Activated T-cell treated with anti-CD3 and anti-CD28 coated beads, Interleukin-2, amount 50 U/mL, for 48 hours (primary cell): ENCODE measurements at places on chromosomes 7 and 10.

GRCh38 chr10:75011221-75011620 lies 100.2 kb upstream of the SAMD8 start:
- no peak for DNase-seq

DNA sequence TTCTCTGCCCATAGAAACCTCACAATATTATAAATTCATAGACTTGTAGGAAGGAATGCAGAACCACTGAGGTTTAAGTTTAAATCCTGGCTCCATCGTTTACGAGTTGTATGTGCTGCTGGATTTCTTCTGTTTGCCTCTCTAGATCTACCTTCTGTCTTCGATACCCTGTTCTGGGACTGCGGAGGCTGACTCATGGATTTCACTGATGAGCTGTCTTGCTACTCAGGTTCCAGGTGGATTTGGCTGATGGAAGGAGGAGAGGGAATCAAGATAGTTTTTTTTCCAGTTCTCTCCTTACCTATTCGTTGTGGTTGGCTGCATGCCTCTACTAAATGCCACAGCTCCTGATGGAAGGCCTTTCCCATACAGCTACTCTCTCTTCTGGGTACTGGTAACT lies 375.8 kb downstream of the REEP3 start:
- DNase-seq = no peak

GRCh38 chr7:64881461-64882287 lies 21.4 kb upstream of the ZNF273 start:
- DNase-seq = no peak

DNA sequence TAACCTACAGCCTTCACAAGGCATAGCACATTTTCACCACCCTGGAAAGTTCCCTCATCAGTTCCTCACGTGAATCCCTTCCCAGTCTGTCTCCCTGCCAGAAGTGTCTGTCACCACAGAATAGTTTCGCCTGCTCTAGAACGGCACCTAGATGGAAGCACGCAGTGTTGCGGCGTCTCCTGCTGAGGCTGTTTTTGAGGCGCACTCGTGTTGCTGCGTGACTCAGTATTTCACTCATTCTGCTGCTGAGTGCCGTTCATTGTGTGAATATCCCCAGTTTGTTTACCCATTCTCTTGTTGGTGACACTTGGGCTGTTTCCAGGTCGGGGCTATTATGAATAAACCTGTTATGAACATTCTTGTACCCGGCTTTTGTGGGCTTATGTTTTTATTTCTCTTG lies 12.8 kb downstream of the NOS3 start:
- DNase-seq = no peak

- DNase-seq = no peak
These were observed 347.8 kb downstream of the IPMK start for GRCh38 chr10:57919864-57920263.

DNA sequence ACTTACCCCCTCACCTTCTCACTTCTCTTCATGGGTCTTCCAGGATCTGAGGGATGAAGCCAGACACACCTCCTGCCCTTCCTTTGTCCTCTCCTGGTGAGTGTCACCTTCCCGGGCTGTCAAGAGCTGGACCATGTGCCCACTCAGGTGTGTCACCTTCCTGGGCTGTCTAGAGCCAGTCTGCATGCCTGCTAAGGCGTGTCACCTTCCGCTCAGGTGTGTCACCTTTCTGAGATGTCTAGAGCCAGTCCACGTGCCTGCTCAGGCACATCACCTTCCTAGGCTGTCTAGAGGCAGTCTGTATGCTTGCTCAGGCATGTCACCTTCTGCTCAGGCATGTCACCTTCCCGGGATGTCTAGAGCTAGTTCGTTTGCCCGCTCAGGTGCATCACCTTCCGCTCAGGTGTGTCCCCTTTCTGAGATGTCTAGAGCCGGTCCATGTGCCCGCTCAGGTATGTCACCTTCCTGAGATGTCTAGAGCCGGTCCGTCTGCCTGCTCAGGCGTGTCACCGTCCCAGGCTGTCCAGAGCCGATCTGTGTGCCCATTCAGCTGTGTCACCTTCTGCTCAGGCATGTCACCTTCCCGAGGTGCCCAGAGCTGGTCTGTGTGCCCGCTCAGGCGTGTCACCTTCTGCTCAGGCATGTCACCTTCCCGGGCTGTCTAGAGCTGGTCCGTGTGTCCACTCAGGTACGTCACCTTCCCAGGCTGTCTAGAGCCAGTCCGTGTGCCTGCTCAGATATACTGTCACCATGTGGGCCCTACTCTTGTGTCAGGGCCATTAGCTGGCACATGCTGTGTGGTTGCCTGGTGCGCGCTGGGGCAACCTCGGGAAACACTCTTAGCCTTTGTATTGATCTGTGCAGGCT lies 245.3 kb downstream of the EBF3 start:
- peak; percentile 14 for DNase-seq

- no peak for DNase-seq
These were observed 329.5 kb downstream of the ATRNL1 start for GRCh38 chr10:115422624-115423023.

DNA sequence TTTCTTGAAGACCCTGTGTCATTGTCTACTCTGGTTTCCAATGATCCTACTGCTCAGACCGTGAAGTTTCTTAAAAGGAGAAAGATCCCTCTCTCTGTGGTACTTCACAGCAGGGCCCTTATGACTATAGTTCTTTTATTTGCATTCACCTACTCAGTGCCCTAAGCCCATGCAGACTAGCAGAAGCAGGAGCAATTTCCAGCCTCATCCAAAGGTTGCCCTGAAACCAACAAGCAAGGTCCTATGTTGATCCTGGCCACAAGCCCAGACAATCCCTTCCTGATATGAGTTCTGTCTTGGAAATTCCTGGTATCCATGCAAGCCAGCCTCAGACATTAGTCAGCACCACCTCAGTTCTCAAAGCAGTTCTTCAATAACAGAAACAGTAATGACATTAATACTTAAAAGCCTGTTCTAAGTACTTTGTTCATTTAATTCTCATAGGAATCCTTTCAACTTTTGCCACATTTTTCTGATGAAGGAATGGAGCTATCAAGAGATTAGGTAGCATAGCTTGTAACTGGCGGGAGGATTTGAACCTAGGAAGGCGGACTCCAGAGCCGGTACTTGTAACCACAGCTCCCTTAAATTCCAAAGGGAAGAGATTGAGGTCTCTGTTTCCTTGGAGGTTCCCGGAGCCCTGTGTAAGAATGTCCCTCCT lies 58.1 kb upstream of the ST8SIA6 start:
- no peak for DNase-seq

DNA sequence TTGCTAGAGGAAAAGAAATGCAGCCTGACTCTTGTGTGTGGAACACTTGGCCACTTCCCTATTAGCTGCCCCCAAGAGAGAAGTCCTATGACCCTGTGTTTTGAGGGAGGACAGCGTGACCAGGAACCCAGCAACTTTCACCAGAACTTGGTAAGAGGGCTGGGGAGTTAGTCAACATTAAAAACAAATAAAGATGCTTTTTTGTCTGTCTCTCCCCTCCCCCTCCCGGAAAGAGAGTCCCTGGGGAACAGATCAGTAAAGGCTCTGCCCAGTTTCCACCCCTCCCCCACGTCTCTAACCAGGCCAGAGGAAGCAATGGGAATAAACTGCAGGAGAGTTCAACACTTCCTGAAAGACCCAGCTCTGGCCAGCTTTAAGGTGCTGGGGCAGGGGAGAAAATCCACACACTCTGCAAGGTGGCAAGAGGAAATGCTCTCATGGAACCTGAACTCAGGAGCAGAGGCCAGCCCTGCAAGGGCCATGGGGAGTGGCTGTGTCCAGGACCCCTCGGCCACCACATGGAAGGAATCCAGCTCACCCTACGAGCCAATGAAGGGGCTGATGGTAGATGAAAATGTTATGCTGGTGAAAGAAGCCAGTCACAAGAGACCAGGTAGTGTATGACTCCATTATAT lies 21.5 kb downstream of the SH3PXD2A start:
- no peak for DNase-seq

DNA sequence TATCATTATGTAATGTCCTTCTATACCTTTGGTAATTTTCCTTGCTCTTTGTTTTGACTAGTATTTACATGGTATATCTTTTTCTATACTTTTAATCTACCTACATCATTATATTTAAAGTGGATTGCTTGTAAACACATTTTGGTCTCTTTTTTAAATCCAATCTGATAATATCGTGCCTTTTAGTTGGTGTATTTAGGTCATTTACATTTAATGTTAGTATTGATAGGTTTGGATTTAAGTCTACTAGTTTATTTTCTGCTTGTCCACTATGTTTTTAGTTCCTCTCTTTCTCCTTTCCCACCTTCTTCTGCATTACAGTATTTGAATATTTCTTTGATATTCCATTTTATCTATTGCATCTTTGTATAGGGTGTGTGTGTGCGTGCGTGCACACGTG lies 95.4 kb downstream of the HIBADH start:
- no peak for DNase-seq

DNA sequence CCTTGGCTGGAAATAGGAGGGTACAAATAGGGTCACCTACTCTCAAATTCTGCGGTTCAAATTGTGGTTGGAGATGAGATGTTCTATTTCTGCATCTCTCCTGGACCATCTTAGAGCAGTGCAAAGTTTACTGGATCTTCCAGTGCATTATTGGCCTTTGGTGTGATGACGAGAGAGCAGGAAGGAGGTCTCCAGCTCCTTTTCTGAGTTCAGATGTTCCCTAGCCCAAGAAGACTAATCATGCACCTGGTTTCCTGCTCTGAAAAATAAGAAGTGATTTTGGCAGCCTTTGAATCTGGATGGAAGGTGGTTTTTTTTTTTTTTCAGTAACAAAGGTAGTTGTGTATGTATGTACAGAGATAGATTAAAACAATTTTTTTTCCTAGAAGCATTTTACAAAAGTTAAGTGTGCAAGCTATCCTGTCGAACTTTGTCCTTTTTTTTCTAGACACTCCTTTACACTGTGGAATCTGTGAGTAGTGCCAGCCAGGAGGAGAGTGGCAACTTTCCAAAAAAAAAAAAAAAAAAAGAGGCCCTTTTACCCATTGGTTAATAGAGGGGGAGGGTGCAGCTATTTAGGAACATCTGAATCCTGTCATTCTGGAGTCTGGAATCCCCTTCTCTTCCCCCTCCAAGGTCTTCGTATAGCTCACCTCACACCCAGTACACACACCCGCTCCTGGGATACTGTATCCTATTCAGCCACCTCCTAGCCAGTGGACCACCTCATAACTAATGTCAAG lies 26.3 kb downstream of the PAPSS2 start:
- DNase-seq = no peak

DNA sequence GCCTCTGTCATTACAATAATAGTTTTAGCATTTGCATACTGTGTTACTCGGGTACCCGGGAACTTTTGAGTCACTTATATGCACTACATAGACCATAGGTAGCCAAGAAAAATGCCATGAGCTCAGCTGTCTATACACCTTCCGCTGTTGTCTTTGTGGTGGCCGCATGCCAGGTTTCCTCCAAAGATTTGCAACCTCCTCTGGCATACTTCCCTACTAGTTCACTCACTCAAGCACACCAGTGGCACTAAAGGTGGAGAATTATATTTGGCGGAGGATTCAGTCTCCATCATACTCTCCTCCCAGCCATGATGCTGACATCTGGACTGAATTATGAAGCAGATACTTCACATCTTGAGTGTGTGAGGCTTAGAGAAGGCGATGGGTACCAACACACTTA lies 35.6 kb upstream of the GRB10 start:
- no peak for DNase-seq

GRCh38 chr10:51911723-51912122 lies 212.3 kb upstream of the CSTF2T start:
- DNase-seq = no peak

DNA sequence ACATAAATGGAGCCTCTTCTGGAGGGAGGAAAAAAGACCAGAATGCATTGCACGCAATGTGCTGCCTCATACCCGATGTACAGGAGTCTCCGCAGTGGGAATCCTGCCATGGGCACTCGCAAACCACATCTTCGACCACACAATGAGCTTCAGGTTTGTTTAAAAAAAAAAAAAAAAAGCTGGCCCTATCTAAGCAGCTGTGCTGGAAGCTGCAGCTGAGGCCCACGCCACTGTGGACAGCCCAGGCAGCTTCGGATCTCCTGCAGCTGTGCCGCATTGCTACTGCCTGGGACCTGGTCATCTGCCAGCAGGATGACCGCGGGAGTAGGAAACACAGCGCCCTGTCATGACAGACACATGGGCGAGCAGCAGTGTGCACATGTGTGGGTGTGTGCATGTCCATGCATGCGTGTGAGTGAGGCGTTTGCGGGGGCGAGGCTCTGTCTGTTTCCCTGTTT lies 26.0 kb downstream of the EN2 start:
- no peak for DNase-seq

DNA sequence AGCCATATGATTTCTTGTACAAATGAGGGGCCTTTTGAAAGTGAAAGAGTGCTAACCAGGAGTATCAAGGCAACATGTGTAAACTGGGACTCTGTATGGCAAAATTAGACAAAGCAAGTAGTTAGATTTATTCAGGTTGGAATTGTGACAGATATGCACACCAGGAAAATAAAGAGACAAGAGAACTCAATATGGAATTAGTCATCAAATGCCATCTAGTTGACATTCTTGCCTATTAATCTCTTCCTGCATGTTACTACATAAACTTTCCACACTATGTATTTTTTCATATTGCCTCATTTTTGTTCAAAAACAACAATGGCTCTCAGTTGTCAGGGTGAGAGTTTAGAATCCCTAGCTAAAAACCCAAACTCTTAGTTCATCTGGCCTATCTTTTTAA lies 799.0 kb downstream of the NRG3 start:
- DNase-seq = no peak

GRCh38 chr7:45566386-45566785 lies 7.8 kb upstream of the ADCY1 start:
- DNase-seq = no peak

GRCh38 chr7:68399991-68400590 lies 1198.2 kb upstream of the AUTS2 start:
- DNase-seq = no peak

GRCh38 chr10:43945094-43945730 lies 296.5 kb upstream of the ZNF32 start:
- DNase-seq = no peak

- no peak for DNase-seq
These were observed 67.7 kb downstream of the TACR2 start for GRCh38 chr10:69348816-69349541.

GRCh38 chr10:69123306-69123746 lies 652 bp upstream of the VPS26A start:
- no peak for DNase-seq

GRCh38 chr10:3056280-3057037 lies 10.9 kb upstream of the PFKP start:
- DNase-seq = no peak

- DNase-seq = no peak
These were observed 16.6 kb downstream of the CHCHD3 start for GRCh38 chr7:133065301-133065700.

- no peak for DNase-seq
These were observed 144.5 kb downstream of the RNF216 start for GRCh38 chr7:5636914-5637313.

- DNase-seq = no peak
These were observed 133.0 kb downstream of the PTPRN2 start for GRCh38 chr7:158454631-158455030.

DNA sequence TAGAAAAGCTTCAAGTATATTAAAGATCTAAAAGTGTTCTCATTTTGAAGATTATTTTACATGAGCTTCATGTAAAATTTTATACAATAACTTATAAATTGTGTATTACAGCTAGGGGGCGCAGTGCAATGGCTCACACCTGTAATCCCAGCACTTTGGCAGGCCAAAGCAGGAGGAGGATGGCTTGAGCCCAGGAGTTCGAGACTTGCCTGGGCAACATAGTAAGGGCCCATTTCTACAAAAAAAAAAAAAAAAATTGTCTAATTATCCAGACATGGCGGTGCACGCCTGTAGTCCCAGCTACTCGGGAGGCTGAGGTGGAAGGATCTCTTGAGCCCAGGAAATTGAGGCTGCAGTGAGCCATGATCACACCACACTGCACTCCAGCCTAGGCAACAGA lies 16.6 kb downstream of the ACBD5 start:
- peak; percentile 34 for DNase-seq

- DNase-seq = no peak
These were observed 22.0 kb downstream of the PRTFDC1 start for GRCh38 chr10:24930427-24930826.
